HL-60 (cell line): ENCODE measurements at places on chromosomes 12 and 14.

DNA sequence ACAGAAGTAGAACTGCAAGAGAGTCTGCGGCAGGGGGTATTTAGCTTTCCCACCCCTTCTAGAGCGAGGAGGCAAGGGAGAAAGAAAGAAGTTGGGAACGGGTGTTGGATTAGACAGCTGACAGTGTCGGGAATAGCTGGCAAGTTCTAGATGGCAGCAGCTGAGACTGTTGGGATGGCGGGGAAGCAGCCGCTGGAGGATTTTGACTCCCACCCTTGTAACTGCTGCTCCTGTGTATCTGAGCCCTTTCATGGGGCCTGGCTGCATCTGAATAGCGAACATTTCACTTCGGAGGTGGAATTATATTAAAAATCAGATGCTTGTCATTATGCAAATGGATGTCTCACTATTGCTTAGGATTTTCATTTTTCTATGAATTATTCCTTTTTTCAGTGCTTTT, 104.6 kb downstream of the AACS start:
- no peak for DNase-seq

DNA sequence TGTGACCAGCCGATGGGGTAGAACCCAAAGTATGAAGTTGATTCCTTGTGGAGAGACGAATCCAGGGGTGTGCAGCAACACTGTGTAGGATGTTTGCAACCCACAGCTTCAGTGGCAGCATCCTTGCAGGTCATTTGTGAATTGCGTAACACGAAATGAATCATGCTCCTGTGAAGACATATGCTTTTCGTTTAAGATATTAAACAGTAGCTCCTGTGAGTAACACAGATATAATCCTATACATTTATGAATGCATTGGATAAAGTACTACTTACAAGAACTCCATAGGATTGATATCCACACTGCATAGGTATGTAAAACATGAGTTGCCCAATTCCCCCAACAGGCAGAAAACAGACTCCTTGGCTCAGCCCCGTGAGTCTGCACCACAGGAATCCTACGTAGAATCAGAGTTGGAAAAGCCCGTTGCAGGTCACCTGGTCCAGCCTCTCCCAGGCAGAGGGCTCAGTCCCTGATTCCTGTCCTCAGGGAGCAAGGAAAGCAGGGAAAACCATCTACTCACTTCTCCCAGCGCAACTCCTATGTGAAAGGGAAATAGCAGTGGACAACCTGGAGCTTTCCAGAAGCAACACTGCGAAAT, 75.8 kb downstream of the GPATCH2L start:
- DNase-seq: peak; percentile 13

GRCh38 chr14:104702106-104702505, 12.7 kb downstream of the INF2 start:
- no peak for DNase-seq

- peak; percentile 62 for DNase-seq
Observed at GRCh38 chr14:90483571-90483974, 86.7 kb downstream of the CALM1 start.

DNA sequence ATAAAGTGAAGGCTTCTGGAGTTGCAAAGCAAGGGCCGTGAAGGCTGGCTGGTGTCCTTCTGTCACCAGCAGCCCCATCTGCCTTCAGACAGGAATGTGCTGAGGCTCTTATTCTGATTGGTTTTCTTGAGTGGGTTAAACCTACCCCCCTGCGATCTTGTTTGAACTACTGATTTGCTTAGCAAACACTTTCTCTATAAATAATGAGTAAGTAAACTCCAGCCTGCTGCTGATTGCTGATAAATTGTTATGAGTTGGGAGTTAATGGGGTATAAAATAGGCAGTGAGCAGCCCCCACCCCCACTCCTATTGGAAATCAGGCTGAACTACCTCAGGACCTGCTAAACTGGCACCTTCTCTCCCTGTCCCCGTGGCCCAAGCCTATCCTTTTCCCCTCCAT, 146.1 kb upstream of the NOS1 start:
- no peak for DNase-seq

GRCh38 chr12:19646599-19646998, 207.3 kb downstream of the AEBP2 start:
- no peak for DNase-seq

GRCh38 chr12:18562531-18562930, 175.3 kb downstream of the PLCZ1 start:
- DNase-seq: no peak

- no peak for DNase-seq
Observed at GRCh38 chr12:12441429-12441807, 84.5 kb downstream of the BORCS5 start.

GRCh38 chr14:76146976-76147375, 4.7 kb upstream of the GPATCH2L start:
- no peak for DNase-seq

GRCh38 chr12:108734200-108734906, 3.0 kb upstream of the CORO1C start:
- peak; percentile 63 for DNase-seq

GRCh38 chr12:110039085-110039807, 9.1 kb downstream of the C12orf76 start:
- no peak for DNase-seq

DNA sequence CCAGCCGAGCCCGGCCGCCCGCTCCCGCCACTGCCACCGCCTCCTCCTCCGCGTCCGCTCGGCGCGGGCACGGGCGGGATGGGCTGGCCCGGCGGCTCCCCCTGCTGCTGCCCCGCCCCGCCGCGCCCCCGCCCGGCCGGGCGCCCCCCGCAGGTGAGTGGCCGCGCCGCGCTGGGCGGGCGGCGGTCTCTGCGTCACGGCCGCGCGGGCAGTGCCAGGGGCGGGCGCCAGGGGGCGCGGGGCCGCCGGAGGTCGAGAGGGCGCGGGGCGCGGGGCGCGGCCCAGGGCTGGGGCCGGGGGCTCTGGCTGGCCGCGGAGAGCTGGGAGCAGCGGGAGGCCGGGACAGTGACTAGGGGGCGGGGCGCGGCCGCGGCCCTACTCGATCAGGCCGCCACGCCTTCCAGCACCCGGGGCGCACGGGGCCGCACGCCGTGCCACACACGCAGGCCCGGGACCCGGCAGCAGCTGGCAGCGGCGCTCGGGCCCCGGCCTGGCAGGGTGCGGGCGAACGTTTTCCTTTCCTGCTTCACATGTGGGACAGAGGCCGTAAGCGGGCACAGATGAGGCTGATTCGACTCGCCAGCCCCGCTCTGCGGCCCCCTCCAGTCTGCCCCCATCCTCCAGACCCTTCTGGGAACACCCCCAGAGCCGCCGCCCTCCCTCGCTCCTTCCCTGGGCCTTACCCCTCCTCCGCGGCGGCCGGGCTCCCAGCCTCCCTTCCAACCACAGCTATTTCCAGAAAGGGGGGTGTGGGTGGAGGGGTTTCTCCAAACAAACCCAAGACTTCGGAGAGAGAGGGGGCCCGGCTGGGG, 2.4 kb upstream of the TNS2 start:
- no peak for DNase-seq

GRCh38 chr12:69405566-69405865, 46.0 kb downstream of the YEATS4 start:
- no peak for DNase-seq

DNA sequence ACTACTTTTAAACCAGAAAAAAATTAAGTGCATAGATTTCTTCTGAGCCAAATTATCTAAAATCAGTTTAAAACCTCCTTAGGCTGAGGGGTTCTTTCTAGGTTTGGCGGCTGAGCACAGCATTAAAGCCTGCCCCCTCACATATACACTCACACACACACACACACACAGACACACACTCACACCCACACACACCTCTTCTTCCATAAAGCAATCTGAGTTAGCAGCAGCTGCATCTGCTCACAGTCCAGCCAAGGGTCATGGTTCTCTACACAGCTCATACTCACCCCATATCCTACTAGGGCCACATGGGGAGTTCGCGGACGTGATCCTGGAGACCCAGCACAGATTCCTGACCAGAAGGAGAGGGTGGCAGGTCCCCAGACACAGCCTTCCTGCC, 12.4 kb downstream of the SYNDIG1L start:
- no peak for DNase-seq

- DNase-seq: no peak
Observed at GRCh38 chr12:18589316-18589715, 148.5 kb downstream of the PLCZ1 start.

DNA sequence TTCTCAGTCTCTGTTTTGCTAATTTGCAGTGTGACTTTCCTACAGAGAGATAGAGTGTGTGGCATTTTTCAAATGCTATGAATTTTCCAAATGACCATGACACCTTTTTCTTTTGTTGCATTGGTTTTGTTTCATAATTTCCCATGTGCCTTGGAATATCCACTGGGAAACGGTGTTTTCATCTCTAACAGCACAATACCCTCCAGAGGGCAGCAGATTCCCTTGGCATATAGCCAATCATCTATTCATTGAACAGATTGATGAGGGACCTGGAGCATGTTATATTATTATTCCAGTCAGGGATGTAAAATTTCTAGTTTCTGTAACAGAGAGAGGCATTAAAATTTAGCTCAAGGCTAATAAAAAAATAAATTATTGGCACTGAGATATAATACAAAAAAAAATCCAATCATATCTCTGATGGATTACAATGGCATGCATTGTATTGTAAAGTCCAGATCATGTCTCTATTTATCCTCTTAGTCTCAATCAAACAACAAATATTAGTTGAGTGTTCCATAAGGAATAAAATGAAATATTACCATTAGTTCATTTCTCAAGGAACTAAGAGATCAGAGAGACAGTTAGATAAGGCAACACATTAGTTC, 29.6 kb upstream of the NTN4 start:
- DNase-seq: peak; percentile 20

- DNase-seq: no peak
Observed at GRCh38 chr12:6145564-6145963, 21.1 kb upstream of the VWF start.

DNA sequence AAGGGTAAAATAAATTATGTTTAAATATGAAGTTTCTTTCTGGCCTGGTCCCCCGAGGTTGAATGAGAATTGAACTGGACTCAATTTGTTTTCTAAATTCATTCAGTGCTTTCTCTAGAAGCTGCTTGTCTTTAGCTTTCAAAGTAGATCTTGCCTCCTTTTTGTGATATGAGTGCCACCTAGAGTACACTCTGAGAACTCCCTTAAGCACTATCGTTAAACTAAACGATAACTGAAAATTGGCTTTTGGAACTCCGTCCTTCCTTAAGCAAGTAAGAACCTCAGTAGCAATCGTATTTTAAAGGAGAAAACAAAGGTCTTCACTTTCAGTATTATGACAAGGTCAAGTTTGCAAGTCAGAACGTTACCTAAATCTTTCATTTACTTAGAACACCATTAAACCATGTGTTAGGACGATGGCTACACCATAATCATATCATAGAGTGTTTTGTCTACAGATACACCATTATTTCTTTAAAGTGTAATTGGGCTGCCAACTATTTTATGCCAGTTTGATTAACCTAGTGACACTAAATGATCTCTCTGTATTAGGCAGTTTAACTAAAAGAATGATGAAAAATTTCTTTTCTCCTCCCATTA, 364.8 kb downstream of the SNAPC1 start:
- no peak for DNase-seq

DNA sequence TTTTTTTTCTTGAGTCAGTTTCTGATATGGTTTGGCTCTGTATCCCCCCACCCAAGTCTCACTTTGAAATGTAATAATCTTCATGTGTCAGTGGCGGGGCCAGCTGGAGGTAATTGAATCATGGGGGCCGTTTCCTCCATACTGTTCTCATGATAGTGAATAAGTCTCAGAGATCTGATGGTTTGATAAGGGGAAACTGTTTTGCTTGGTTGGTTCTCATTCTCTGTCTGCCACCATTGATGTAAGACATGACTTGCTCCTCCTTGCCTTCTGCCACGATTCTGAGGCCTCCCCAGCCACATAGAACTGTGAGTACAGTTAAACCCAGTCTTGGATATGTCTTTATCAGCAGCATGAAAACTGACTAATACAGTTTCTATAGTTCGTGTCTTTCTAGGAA, 42.9 kb downstream of the WNK1 start:
- DNase-seq: no peak

- no peak for DNase-seq
Observed at GRCh38 chr12:95205016-95205624, 12.1 kb downstream of the FGD6 start.

DNA sequence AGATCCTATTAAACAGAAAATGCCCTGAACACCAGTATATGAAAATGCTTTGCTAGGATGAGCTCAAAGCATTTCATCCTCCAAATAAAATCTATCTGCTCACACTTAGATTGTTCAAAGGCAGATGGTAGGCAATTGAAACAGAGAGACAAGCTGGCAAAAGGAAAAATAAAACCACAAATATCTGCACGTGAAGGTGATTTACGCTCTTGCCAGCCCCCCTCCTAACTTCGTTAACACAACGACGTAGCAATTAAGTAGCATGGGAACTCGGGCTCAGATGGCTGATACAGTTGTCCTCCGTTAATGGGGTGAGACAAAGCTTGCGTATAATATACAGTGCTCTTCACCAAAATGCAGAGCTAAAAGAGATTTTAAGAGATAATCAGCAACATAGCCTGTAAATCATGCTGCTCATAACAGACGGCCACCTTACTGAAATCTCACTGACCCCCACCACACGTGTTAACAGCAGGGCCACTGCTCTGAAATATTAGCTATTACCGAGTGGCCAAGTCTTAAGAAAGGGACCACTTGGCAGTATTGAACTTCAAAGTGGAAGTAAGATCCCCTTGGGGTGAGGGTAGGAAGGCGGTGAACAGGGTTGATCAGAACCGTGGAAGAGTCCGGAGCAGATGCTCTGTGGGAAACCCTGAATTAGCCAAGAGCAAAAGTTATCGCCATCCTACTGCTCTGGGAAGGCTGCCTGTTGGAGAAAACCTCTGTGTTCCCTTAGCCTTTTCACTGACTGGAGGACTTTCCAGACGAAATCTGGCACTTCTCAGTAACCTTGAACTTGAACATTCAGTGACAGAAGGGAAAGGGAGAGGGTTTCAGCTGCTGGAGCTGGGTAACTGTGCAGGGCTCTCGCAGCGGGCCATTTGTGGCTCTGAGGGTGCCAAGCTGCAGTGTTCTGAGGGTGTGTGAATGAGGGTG, 23.1 kb downstream of the ETV6 start:
- no peak for DNase-seq
